ENCODE measurements at places on chromosomes 4 and X.

- no peak for DNase-seq
Observed at GRCh38 chr4:111435986-111436744, 709.1 kb upstream of the FAM241A start.

DNA sequence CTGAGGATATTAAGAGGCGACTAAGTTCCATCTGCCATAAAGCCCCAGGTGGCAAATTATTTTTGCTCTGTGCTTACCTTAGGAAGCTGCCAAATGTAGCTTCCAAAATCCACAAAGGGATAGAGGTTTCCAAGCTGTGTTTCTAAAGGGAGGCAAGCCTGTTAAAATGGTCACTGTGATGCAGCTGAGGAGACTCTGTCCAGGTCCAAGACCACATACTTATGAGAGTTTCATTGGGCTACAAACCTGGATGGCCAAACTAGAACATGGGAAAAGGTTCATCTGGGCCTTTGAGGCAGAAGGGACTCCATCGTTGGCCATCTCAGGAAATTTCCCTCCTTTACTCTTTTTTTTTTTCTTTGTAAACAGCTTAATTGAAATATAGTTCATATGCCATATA is 306.9 kb upstream of the FGF13 start:
- no peak for DNase-seq

DNA sequence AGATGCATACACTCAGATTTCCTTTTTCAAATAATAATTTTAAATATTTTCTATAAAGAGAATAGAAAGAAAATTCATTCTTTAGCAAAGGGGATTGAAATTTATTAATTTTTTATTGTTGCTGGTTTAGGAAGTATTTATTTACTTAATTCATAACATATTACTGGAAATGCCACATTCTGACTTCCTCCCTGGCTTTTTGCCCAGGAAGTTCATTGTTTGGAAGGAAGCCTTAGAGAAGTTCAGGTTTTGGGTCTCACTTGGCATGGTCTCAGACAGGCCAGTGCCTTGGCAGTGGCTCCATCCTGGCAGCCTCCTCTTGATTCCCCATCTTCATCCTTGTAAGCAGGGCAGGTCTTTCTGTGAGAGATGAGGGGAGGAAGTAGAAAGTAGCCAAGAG is 50.5 kb downstream of the IL15 start:
- no peak for DNase-seq

GRCh38 chrX:37349221-37350033 is at the start of gene PRRG1:
TSS of gene PRRG1 (plus strand) at chrX:37349364. CDS start at chrX:37406250, 56,886 bp downstream.
- no peak for DNase-seq

DNA sequence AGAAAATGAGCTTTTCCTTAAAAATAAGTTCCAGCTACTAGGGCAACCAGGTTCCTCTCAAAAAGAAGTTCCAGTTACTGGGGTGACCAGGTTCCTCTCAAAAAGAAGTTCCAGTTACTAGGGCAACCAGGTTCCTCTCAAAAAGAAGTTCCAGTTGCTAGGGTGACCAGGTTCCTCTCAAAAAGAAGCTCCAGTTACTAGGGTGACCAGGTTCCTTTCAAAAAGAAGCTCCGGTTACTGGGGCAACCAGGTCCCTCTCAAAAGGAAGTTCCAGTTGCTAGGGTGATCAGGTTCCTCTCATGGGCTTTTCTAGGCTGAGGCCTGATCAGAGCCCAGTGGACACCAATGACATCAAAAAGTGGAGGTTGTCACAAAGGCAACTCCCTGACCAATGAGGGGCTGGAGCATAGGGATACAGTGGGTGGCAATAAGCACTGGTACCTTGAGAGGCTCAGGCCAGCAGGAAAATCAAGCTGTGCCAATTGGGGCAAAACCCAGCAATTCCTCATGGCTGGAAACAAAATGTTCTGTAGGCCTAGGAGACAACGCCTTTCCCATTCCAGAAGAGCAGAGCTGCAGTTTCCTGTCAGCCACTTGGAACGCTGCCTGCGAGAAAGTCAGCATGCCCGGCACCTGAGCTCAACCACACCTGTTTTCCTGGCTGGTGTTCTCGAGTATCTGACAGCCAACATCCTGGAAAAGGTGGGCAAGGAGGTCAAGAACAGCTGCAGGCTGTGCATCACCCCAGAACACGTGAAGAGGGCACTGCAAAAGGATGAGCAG is 12.3 kb upstream of the SYTL5 start:
- no peak for DNase-seq

GRCh38 chrX:123425904-123426303 is 241.8 kb downstream of the GRIA3 start:
- no peak for DNase-seq

GRCh38 chr4:132094017-132094416 is 1055.1 kb upstream of the PCDH10 start:
- DNase-seq = no peak

DNA sequence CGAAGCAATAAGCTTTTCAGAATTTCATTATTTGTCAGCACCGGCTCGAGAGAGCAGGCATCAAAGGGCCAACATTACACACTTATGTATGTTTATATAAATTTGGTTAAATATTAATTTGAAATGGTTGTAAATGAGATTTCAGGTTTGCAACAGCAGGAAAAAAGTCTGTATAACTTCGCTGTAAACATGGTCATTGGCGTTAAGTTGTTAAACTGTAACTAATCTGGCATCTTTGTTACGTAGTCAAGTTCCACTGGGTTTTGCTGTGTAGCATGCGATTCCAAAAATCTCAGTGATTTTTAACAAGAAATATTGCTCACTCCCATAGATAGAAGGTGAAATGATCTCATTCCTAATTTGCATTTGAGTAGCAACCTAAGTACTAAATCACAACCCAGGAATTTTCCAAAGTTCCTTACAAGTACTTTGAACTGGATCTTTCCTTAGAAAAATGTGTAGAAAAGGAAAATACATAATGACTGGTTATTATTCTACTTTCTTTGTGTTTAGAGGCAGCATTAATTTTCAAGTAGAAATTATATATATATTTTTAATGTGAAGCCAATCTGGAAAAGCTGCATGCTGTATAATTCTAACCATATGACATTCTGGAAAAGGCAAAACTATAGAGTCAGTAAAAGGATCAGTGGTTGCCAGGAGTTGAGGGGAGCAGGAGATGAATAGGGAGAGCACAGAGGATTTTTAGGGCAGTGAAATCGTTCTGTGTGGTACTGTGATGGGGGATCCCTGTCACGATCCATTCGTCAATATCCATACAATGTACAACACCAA is 222.1 kb downstream of the CBR4 start:
- no peak for DNase-seq

GRCh38 chr4:106677213-106677612 is 308.6 kb upstream of the GIMD1 start:
- DNase-seq = no peak

- DNase-seq = no peak
Observed at GRCh38 chr4:30443289-30443688, 276.9 kb upstream of the PCDH7 start.

- no peak for DNase-seq
Observed at GRCh38 chr4:8427761-8428287, 12.7 kb downstream of the ACOX3 start.

GRCh38 chr4:152992027-152992426 is 55.9 kb downstream of the FHDC1 start:
- DNase-seq = no peak

DNA sequence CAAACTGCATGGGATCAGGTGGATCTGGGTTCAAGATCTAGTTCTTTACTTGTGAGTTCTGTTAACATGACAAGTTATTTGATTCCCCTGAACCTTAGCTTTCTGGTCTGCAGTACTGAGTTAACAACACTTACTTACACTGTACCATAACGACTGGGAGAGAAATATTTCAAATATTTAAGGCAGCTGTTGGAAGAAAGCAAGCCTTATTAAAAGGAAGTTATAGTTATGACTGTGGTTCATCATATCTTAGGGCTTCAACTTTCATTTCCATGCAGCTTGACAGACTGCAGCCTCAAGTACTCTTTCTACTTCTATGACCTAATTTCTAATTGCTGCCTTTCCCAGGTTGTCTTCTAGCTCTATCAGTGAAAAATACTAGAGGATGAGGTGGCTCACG is 40.0 kb upstream of the PDGFRA start:
- DNase-seq = no peak

- no peak for DNase-seq
Observed at GRCh38 chrX:41329101-41329500, 4.9 kb upstream of the DDX3X start.

- DNase-seq = no peak
Observed at GRCh38 chrX:105527759-105528158, 294.6 kb upstream of the NRK start.

DNA sequence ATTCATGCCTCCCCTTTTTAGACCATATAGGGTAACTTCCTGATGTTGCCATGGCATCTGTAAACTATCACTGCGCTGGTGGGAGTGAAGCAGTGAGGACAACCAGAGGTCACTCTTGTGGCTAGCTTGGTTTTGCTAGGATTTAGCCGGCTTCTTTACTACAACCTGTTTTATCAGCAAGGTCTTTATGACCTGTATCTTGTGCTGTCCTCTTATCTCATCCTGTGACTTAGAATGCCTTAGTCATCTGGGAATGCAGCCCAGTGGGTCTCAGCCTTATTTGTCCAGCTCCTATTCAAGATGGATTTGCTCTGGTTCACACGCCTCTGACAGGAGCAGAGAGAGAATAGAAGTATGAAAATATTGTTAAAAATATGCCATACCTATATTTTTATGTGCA is 355.7 kb downstream of the ADGRL3 start:
- no peak for DNase-seq

DNA sequence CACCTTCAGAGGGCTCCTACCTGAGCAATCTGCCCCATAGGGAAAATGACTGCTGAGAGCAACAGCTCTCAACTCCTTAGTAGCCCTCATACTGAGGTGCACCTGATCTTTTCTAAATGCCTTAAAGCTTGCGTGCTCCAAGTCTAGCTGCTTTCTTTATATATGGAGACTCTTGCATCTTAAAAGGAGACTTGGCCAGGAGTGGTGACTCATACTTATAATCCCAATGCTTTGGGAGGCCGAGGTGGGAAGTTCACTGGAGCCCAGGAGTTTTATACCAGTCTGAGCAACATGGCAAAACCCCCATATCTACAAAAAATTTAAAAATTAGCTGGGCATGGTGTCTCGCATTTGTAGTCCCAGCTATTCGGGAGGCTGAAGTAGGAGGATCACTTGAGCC is 78.1 kb upstream of the TRIM2 start:
- DNase-seq = no peak

- DNase-seq = no peak
Observed at GRCh38 chr4:87006426-87006675, 71.5 kb downstream of the AFF1 start.

DNA sequence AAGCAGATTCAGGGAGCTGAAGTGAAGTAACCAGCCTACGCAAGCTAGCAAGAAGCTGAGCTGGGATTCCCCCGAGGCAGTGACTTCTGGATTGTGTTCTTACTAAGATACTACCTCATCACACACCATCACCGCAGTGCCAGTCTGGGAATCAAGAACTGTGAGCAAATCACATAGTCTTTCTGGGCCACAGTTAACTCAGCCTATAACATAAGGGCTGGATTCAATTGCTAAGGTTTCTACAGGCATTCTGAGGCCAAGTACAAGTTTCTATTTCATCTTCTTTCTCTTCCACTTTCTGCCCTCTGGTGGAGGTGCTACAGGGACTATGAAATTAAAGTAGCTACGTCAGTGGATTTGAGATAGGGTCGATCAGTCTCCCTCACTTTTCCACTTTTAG is 1.4 kb upstream of the CORIN start:
- DNase-seq = no peak

GRCh38 chr4:108170631-108171338 is 2.1 kb upstream of the LEF1 start:
- DNase-seq = no peak

- no peak for DNase-seq
Observed at GRCh38 chrX:65750674-65751469, 83.4 kb downstream of the MSN start.

- DNase-seq = no peak
Observed at GRCh38 chrX:122907375-122907774, 276.7 kb upstream of the GRIA3 start.

DNA sequence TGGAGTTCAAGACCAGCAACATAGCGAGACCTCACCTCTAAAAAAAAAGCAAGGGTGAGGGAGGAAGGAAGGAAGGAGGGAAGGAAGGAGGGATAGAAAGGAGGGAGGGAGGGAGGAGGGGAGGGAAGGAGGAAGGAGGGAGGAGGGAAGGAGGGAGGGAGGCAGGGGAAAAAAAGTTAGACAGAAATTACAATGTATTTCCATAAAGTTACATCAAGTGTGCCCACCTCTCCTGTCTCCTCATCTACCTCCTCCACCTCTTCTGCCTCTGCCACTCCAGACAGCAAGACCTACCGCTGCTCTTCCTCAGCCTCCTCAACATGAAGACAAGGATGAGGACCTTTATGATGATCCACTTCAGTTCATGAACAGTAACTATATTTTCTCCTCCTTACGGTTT is 8.3 kb downstream of the LIN54 start:
- no peak for DNase-seq

DNA sequence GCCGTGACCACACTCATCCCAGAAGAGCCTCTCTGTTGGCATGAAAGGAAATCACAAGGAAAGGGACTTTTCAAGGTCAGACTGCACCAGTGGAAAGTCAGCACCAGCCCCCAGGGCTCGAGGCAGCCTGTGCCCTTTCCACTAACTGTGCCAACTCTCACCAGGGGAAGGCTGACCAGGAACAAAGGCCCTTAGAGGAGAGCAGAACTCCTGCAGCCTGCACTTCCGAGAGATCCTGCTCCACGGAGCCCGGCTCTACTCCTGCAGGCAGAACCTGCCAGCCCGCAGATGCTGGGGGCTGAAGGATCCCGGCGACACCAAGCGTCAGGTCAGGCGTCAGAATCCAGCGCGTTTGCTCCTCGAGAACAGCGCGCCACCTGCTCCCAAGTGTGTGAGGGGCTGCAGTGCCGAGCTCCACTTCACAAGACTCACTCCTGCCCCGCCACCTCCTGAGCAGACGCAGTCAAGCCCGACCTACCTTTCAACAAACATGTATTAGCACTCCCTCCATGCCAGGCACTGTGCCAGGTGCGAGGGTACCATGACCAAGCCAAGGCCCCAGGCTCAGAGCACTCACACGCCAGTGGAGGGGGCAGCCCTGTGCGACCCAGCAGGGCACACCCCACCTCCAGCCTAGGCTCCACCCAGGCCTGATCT is 13.6 kb upstream of the HELT start:
- DNase-seq = no peak

GRCh38 chr4:189436207-189436606 is 504.5 kb upstream of the FRG1 start:
- DNase-seq = no peak

GRCh38 chrX:103442536-103442901 is 66.2 kb downstream of the BEX3 start:
- DNase-seq = no peak

- no peak for DNase-seq
Observed at GRCh38 chr4:28913466-28913865, 1806.7 kb upstream of the PCDH7 start.

- no peak for DNase-seq
Observed at GRCh38 chrX:12488771-12489170, 302.4 kb upstream of the PRPS2 start.

GRCh38 chr4:128553686-128554515 is 255.6 kb upstream of the JADE1 start:
- DNase-seq = no peak

- no peak for DNase-seq
Observed at GRCh38 chrX:39928704-39929378, 168.9 kb downstream of the BCOR start.

GRCh38 chr4:123613586-123614344 is 217.2 kb downstream of the SPRY1 start:
- DNase-seq = no peak
